OCI-M1 (cell line): ENCODE measurements at places on chromosomes 3 and 15.

- DNase-seq: no peak
These were observed 6.1 kb upstream of the LTF start for GRCh38 chr3:46470831-46471230.

GRCh38 chr15:62875626-62876021, 166.9 kb upstream of the TPM1 start:
- no peak for DNase-seq

GRCh38 chr15:73912030-73912596, 14.1 kb upstream of the LOXL1 start:
- DNase-seq: no peak

DNA sequence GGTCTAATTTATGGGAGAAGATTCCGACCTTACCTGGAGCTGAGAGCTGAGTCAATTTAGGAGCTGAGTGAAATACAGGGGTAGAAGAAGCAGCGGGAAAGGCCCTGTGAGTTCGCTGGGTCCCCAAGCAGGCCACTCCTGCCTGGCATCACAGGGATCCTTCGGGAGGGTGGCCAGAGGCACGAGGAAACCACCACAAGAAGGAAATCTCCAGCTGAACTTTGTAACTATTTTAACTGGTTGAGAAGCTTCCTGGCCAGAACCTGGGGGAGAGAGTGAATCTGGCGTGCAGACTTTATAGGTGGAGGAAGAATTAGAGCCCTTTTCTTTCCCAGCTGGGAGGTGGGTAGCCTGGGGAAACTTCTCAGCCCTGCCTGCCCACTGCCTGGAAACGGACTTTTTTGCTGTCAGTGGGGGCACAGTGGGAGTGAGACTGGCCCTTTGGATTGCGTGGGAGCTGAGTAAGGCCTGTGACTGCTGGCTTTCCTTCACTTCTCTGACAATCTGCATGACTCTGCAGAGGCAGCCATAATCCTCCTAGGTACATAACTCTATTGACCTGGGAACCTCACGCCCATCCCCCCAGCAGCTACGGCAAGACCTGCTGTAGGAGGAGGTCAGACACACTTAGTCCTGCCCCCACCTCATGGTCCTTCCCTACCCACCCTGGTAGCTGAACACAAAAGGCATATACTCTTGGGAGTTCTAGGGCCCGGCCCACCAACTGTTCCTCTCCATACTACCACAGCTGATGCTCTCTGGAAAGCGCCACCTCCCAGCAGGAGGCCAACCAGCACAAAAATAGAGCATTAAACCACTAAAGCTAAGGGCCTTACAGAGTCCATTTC, 340.7 kb downstream of the CNTN3 start:
- no peak for DNase-seq

DNA sequence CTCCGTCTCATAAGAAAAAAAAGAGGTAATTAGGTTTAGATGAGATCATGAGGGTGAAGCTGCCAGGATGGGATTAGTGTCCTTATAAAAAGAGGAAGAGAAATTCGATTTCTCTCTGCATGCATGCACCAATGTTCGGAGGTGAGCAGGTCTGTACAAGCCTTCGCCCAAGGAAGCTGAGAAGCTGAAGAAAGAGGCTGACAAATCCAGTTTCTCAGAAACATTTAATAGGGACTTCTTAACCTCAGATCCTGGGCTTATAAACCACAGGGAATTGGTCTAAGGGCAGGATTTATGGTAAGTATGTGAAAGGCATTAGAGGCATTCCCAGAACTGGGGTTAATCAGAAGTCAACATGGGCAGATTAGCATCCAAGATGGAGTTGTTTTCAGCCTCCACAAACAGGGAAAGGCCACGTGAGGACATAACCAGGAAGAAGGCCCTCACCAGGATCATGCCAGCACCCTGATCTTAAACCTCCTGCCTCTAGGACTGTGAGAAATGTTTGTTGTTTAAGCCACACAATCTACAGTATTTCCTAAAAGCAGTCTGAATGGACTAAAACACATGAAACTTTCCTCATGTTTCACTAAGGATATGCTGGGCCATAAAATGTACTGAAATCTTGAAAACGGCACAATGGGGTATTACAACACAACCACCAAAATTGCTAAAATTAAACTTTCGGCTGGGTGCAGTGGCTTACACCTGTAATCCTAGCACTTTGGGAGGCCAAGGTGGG, 11.3 kb downstream of the SHISA5 start:
- peak; percentile 25 for DNase-seq

DNA sequence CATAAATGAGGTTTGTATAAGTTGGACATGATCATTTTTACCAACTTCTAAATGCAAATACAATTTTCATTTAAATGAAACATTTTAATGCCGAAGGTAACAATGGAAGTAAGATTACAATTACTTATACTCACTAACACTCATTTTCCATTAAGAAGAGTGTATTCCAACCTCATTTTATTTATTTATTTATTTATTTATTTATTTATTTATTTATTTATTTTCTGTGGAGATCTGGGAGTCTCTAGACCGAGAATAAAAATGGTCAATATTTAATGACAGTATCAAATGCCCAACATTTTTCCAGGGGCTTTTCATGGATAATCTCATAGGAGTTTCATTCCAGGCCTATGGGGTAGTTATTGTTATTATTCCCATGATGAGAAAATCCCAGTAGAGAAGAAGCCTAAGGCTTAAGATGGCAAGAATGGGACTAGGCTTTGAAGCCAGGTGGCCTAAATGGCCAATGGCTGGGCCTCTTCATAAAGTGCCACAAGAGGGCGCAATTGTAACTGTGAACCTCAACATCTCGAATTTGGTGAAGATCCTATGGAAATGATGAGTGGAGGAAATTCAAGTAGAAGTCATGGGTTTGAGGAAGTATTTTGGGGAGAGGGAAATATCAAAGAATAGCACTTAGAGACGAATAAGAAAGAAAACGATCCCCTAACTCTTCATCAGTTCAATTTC, 21.3 kb downstream of the VGLL3 start:
- peak; percentile 68 for DNase-seq

DNA sequence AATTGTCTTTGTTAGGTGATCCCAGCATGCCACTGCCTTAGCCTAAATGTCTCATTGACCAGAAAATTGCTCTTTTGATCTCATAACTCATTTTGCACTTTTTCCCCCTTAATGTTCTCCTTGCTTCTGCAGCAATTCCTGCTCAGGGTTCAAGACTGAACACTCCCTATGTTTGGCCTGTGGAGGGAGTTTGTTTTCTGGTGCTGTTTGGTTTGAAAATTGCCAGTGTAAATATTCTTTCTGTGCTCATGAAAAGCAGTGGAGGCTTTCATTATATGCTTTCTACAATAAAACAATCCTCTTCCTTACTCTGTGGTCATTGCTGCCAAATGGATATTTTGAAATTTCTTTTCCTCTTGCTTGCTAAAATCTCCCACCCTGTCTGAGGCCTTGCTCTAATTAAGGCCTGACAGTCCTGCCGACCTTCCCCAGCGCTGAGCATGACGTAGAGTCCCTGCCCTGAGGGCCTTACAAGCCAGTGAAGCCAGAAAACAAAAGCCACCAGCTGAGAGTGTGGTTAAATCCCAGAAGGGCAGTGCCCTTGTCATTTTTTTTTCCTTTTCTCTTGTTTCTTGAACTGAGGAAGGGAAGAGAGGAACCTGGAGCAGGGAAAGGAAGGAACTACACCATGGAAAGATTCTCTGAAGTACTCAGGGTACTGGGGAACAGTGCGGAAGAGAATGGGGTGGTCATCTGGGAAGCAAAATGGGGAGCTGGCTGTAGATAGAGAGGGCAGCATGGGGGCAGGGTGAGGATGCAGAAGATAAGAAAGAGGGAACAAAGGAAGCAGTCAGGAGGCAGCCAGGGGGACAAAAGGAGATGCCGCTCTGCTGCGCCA, 24.8 kb downstream of the ZBTB38 start:
- DNase-seq: no peak

GRCh38 chr3:55292360-55292759, 194.7 kb downstream of the WNT5A start:
- no peak for DNase-seq

DNA sequence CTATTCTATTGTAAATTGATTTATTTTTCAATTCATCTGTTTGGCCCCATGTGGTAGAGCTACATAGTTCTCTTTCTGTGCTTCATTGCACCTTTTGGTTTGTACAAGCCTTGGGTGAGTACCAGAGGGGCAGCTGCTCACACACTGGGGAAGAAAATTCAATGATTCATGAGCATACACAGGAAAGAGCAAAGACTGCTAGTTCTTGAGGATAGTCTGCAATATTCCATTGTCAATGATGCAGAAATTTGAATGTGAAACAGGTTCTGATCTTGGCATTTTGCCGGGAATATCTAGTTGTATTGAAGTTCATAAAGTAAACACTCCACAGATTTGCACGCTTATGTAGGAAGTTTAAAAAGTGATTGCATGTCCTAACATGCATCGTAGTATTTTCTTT, 304.6 kb downstream of the NAALADL2 start:
- DNase-seq: no peak

DNA sequence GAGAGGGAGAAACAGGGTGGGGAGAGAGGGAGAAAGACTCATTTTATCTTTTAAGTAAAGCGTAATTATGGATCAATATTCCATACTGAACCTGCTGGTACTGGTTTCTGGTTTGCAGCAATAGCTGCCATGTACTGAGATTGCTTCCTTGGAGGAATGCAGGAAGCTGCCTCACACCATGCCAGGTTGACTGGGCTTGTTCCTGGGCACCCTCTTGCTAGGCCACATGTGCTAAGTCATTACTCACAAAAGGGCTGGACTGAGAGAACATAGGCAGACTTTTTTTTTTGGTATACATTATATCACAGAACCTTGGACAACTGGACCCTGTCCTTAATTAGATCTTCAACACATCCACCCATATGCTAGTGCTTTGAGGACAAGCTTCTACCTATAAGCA, 193.4 kb downstream of the ZNF621 start:
- DNase-seq: no peak

GRCh38 chr3:124699686-124700396, 30.4 kb upstream of the UMPS start:
- no peak for DNase-seq

DNA sequence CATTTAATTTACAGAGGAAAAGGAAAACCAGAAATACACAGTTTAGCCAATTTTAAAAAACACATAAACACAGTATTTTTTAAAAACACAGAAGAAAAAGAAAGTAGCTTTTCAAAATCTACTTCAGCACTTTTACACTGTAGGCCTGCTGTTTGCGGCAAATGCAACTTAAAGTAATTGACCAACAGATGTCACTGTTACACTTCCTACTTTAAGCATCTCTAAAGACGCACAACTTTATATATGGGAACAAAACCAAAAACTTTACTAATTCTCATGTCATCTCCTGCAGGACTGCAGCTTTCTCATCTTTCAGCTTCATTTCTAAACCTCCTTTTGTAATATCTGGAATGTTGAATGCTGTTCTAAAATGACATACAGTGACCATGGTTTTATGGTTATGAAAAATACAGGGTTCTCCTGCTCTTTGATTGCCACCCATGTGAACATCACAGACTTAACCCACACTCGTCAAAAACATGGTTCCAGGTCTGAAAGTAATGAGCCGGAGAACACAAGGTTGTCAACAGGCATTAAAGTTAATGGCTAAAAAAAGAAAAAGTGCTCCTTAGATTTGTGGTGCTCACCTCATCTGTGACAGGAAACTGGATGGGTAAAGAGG, 107.9 kb downstream of the FMN1 start:
- DNase-seq: peak; percentile 70

DNA sequence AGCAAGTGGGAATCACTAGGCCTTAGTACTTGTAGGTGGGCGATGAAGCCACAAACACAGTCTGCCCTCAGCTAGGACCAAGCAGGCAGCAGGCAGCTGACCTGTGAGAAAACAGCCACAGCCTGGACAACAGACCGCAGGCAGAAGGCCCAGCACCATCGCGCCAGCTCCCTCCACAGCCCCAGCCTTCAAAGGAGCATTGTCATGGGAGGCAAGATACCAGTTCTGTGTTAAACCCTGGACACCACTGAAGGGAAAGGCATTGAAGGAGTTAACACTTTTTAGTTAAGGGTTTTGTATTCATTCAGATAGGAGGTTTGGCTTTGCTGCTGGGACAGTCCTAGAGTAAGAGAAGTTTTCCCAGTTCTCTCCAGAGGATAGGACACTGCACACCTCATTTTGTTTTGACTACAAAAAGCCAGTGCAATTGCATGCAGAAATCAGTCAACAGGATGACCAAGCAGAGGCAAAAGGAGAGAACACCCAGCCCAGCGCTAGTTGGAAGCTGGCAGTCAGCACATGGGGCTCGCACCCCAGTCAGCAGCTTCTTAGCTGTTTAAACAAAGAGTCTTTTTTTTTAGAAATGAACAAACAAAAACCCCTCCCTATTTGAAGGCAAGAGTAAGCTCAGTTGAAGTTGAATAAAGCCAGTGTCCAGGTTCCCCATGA, 286.1 kb upstream of the TPM1 start:
- DNase-seq: no peak

- DNase-seq: no peak
These were observed 224.8 kb upstream of the BHLHE40 start for GRCh38 chr3:4754180-4755086.

- no peak for DNase-seq
These were observed 33.4 kb downstream of the SLCO3A1 start for GRCh38 chr15:91886878-91887277.

- DNase-seq: no peak
These were observed 21.7 kb downstream of the SSR3 start for GRCh38 chr3:156533205-156533604.

DNA sequence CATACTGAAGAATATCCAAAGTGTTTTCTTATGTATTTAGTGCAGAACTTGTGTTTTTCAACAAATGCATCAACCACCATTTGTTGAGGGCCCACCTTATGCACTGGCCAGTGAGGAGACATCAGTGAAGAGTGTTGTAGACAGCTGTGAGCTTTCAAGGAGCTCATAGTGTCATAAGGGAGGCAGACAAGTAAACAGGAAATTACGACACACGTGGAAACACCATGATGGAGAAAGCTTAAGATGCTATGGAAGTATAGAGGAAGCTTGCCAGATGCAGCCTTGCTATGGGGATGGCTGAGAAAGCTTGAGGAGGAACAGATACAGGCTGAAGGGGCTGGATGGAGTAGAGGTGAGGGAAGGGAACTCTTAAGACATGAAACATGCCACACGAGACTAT, 50.8 kb upstream of the PSMD6 start:
- no peak for DNase-seq
